ENCODE measurements at places on chromosomes 7 and 10. TPM values are rescaled to one million over a fixed set of nuclear protein-coding genes. Genes with fewer than 3 reads are reported as not detected.

The CLRN3 gene
- total RNA-seq: 0.39 TPM

The GPR158 gene
- total RNA-seq: 0.10 TPM

The MCM10 gene
- 5.8 TPM for total RNA-seq

The SEC31B gene
- 5.8 TPM for total RNA-seq

The PRSS37 gene
- total RNA-seq: not detected

The HOXA4 gene
- 0.69 TPM for total RNA-seq

The LIPF gene
- 0.10 TPM for total RNA-seq

The PTF1A gene
- total RNA-seq: not detected

The ADAM12 gene
- 22.8 TPM for total RNA-seq

The RASSF4 gene
- 9.5 TPM for total RNA-seq

The DIP2C gene
- total RNA-seq: 16.7 TPM

The TUBB8 gene
- not detected for total RNA-seq

The OPN4 gene
- total RNA-seq: not detected

The STAM gene
- total RNA-seq: 26.6 TPM

The FBXO24 gene
- 0.20 TPM for total RNA-seq

The CDC14C gene
- total RNA-seq: not detected
